CD4-positive, alpha-beta T cell (primary cell): ENCODE measurements at places on chromosomes 2 and 18. TPM values are rescaled to one million over a fixed set of nuclear protein-coding genes. Genes with fewer than 3 reads are reported as not detected.

GRCh38 chr2:113155331-113155730, 18.4 kb upstream of the PSD4 start:
- H3K4me1 ChIP-seq = peaks cover 18% of the 10 kb centered on the region
- H3K36me3 ChIP-seq = no peaks in the 10 kb centered on the region
- H3K27me3 ChIP-seq = no peaks in the 10 kb centered on the region

DNA sequence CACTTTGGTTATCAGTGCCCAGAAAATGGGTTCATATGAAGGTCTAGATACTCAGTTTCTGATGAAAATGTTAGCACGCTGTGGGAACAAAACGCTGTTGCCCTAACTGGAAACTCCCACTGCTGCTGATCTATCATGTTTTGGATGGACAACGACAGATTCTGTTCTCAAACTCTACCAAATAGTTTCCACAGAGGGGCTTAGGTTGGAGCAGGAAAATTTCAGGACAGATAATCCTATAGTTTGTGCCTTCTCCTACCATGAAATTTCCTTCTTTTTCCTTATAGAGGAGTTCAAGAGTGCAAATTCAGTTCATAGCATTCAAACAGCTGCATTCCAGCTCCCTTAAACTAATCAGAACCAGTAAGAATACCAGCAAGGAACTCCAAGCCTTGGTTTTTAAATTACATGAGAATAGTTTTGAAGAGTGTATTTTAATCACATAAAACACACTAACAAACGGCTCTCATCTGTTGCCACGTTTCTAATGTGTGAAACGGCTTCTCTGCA, 58.7 kb upstream of the RALBP1 start:
- no peaks in the 10 kb centered on the region for H3K27me3 ChIP-seq
- no peaks in the 10 kb centered on the region for H3K36me3 ChIP-seq
- H3K4me1 ChIP-seq = no peaks in the 10 kb centered on the region
- H3K27ac ChIP-seq = no peak overlapping the region
- no peak overlapping the region for H3K4me3 ChIP-seq
- DNase-seq = no peak

The ACMSD gene
- not detected for total RNA-seq

DNA sequence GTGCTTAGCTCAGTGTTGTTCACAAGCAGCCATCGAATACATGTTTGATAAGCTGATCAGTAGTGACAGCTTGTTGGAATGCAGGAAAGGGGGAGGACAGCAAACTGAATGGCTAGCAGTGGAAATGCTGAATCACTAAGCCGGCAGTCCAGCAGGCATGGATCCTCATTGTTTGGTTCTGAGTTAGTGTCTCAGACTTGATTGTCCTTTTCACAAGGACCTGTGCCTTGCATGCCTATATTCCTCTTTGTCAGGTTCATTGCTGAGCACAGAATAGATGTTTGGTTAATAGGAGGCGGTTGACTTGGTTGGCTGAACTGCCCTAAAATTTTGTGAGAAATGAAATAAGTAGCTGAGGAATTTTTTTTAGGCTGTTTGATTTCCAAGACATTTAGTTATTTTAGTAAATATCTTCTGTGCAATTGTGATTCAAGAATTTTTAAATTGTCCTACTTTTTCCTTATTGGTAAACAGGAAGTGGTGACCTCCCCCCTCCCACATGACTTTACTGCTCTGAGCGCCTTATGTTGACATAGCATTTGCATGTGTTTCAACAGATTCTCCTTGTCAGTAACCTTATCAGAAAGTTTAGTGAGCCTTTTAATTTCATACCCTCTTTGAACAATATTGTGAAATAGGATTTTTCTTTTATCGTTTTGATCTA, 21.4 kb upstream of the STON1 start:
- H3K27me3 ChIP-seq = no peaks in the 10 kb centered on the region
- peaks cover 76% of the 10 kb centered on the region for H3K36me3 ChIP-seq
- H3K27ac ChIP-seq = peak overlapping the region; percentile 41
- no peak for DNase-seq
- H3K4me3 ChIP-seq = no peak overlapping the region
- peaks cover 19% of the 10 kb centered on the region for H3K4me1 ChIP-seq

DNA sequence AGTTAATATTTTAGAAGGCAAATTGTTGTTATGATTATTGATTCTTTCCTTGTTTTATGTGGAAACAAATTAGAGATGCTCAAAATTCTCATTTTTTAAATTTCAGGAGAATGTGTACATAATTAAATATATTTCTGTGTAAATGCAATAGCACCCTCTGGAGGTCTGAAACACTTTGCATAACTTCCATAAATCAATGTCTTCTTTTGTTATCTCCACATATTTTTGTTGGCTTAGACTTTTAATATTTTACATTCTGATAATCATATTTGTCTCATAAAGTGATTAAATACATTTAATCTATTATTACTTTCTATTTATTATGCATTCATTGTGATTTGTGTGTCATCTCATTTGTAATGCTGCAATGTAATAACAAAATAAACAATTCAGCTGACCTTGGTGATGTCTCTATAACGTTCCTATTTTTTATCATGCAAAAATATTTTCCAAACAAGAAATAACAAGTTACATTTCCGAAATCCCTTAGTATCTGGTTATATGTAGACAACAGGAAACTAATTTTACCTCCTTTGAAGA, 201.8 kb upstream of the GALNT5 start:
- DNase-seq = no peak
- H3K27me3 ChIP-seq = no peaks in the 10 kb centered on the region
- no peak overlapping the region for H3K4me3 ChIP-seq
- no peak overlapping the region for H3K27ac ChIP-seq

GRCh38 chr2:127589358-127589757, 53.9 kb downstream of the MYO7B start:
- no peak for DNase-seq
- no peak overlapping the region for H3K27ac ChIP-seq
- no peaks in the 10 kb centered on the region for H3K27me3 ChIP-seq
- no peak overlapping the region for H3K4me3 ChIP-seq
- no peaks in the 10 kb centered on the region for H3K36me3 ChIP-seq

DNA sequence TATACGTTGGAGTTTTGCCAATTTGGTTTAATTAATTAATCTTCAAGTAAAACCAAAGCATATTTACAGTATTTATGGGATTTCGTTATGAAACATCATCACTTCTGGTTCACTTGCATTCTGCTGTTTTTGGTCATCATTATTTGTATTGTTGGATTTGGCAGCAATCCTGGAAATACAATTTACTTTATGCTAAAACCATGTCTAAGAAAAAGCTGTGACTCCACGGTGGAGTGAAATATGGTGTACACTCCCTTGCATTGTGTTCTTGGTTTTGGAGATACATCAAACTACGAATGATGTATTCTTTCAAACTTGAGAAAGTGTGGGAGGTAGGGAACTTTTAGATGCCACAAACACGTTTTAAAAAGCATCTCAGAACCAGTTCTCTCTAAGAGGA, 106.4 kb downstream of the CTAGE1 start:
- no peaks in the 10 kb centered on the region for H3K4me1 ChIP-seq
- H3K27me3 ChIP-seq = no peaks in the 10 kb centered on the region
- no peaks in the 10 kb centered on the region for H3K36me3 ChIP-seq
- no peak for DNase-seq

DNA sequence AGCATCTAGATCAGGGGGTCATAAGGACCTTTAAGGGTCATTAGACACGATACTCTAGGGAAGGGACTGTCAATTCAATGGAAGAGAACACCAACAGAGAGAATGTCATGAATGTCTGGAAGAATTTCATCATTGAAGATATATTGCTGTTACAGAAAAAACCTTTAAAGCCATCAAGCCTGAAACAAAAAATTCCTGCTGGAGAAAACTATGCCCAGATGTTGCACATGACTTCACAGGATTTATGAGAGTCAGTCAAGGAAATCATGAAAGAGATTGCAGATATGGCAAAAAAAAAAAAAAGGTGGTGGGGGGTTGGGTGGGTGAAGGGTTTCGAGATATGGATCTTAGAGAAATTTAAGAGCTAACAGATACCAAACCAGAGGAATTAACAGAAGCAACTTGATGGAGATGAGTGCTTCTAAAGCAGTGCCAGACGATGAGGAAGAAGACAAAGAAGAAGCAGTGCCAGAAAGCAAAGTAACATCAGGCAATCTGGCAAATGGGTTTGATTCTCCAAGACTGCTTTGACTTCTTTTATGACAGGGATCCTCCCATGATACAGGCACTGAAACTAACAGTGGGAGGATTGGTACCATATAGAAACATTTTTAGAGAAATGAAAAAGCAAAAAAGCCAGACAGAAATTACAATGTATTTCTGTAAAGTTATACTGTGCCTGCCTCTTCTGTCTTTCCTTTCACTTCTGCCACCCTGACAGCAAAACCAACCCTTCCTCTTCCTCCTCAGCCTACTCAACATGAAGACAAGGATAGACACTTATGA, 28.5 kb downstream of the MAP4K3 start:
- H3K27me3 ChIP-seq = no peaks in the 10 kb centered on the region
- H3K4me1 ChIP-seq = peaks cover 10% of the 10 kb centered on the region
- no peak for DNase-seq
- no peak overlapping the region for H3K27ac ChIP-seq

DNA sequence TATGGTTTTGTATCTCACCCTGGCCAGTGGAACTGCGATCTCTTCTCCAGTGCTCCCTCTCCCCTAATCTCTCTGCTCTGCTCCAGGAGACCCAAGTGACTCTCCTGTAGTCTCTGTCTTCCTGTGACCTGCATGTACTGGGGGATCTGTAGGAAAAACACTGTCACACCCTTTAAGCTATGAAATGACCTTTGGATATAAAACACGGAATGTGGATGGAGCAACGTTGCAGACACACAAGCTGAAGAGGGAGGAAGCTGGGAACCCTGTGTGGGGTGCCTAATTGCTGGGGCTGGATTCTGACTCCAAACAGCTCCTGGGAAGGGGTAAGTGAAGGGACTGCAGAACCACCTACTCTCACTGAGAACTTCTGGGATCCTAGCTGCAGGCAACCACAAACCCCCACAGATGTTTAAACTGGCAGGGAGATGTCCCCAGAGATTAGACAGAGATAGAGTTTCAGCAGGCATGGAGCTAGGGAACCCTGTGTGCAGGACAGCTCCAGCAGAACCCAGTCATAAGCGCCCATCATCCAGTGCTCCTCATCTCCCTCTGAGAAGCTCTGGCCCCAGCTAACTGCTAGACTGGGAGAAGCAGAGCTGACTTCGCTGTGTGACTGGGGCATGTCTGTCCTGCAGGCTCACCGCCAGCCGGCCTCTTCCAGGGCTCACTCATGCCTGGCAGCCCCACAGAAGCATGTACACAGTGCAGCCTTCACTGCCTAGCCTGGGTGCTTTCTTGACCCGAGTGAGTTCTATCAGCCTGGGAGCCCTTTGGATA, 482.7 kb upstream of the SETBP1 start:
- H3K36me3 ChIP-seq = no peaks in the 10 kb centered on the region
- no peaks in the 10 kb centered on the region for H3K4me1 ChIP-seq
- DNase-seq = no peak
- H3K4me3 ChIP-seq = no peak overlapping the region
- H3K27ac ChIP-seq = no peak overlapping the region

- DNase-seq = no peak
- no peak overlapping the region for H3K4me3 ChIP-seq
- no peaks in the 10 kb centered on the region for H3K27me3 ChIP-seq
- no peak overlapping the region for H3K27ac ChIP-seq
- H3K36me3 ChIP-seq = no peaks in the 10 kb centered on the region
- no peaks in the 10 kb centered on the region for H3K4me1 ChIP-seq
Observed at GRCh38 chr2:102891296-102891695, 129.5 kb downstream of the TMEM182 start.

The DUSP11 gene
- 61.5 TPM for total RNA-seq

DNA sequence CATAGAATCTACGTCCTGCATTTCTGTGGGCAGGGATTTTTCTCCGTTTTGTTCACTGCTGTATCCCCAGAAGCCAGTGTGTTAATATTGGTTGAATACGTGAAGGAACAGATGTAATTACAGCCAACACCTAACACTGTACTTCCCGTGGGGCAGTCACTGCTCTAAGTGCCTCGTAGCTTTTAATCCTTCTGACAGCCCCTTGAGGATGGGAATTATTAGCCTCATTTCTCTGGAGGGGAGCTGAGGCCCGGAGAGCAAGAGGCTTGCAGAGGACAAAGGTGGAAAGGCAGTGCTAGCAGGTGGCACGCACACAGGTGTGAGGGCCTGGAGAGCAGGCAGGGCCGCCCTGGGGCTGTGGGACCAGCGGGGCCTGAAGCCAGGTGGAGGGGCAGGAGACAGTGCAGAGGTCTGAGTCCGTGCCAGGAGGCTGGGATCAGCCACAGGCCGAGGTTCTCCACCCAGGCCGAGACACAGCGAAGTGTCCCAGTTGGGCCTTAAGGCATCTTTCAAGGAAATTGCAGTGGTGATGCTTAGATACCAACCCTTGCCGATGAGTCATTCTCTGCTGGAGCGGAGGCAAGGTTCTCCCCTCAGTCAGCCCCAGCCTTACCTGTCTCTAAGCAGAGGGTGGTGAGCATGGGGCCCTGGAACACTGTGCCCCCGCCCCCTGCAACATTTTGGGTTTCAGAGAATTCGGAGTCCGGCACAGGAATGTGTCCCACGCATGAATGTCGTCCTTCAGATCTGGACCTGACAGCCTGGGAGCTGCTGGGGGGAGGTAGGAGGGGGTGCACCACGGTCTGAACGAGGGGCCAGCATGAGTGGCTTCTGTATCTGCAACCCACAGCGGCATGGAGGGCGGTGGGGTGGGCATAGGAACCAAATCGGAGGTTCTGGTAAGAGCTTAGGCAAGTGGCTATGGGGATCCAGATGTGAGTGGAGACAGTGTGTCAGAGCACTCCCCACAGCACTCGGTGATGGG, 122.6 kb downstream of the GBX2 start:
- no peaks in the 10 kb centered on the region for H3K4me1 ChIP-seq
- H3K27ac ChIP-seq = no peak overlapping the region
- no peaks in the 10 kb centered on the region for H3K27me3 ChIP-seq
- no peak overlapping the region for H3K4me3 ChIP-seq
- no peaks in the 10 kb centered on the region for H3K36me3 ChIP-seq

GRCh38 chr2:109558076-109558882, 55.5 kb downstream of the SEPTIN10 start:
- H3K27ac ChIP-seq = no peak overlapping the region
- no peak for DNase-seq
- H3K36me3 ChIP-seq = no peaks in the 10 kb centered on the region
- H3K27me3 ChIP-seq = no peaks in the 10 kb centered on the region

- H3K4me3 ChIP-seq = no peak overlapping the region
- no peaks in the 10 kb centered on the region for H3K27me3 ChIP-seq
- no peaks in the 10 kb centered on the region for H3K4me1 ChIP-seq
- H3K36me3 ChIP-seq = no peaks in the 10 kb centered on the region
Observed at GRCh38 chr2:200446612-200447011, 63.3 kb downstream of the KCTD18 start.

DNA sequence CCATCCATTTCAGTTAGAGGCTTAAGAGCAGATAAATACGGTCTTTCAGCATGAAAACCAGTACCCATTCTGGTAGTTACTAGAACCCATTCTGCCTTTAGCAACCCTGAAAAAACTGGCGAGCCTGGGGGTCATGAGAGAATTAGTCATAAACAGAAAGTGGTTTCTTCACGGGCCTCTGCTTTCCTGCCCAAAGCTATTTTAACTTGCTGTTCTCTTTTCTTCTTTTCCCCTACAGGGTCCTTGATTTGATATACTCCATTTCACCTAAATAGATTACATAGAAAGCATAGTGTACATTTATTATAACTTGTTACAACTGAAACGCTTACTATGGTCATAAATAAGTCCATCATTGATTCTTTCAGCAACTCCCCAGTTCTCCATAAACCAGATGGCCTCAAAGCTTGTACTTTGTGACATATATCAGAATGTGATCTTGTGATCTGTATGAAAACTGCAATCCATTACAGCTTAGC, 48.3 kb downstream of the WDFY1 start:
- no peak overlapping the region for H3K27ac ChIP-seq
- H3K36me3 ChIP-seq = peaks cover 66% of the 10 kb centered on the region
- H3K4me1 ChIP-seq = peaks cover 2% of the 10 kb centered on the region
- no peak for DNase-seq
- H3K27me3 ChIP-seq = no peaks in the 10 kb centered on the region
- no peak overlapping the region for H3K4me3 ChIP-seq
